Large intestine (tissue), 12 donors: ENCODE measurements at places on chromosomes 2 and 18.

DNA sequence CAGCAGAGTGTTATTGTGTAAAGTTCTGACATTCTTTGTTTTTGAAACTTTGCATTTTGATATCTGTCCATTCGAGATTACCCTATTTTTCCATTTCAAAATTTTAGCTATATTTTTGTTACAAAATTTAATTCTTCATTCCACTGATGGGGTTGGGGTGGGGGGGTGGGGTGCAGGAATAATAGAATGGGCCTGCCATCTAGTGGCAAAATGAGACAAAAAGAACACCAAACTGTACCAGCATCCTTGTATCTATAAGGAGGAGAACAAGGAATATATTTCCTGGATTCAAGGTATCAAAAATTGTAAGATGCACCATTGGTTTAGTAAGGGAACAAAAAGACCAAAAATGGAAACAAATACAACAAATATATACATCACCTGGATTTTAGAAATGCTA, 27.9 kb upstream of the TTR start:
- no peak for DNase-seq

DNA sequence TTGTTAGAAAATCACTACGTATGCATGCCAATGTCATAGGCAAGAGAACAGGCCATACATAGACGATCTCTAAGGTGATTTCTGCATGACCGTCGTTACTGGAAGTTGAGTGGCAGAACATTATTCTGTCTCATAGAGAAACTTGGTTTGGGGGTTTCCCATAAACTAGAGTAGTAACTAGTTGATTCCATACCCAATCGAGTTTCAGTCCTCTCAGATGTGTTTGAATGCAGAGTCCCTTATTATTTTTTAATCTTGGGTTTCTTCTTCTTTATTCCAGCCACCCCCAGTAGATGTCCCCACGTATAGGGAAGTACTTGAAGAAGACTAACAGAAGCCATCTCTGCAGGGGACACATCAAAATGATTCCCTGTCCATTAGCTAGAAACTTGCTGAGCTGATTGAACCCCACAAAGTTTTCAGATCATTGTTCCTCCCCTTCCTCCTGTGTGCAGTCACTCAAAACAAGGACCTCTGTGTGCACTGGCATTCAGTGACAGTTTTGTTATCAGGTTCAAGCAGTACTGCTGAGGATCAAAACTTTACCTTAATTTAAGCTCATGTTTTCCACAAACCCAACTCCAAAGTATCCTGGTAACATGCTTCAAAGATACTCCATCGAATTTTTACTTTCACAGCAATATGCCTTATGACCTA, 68.4 kb upstream of the CDCA7 start:
- no peak for DNase-seq

GRCh38 chr2:85459771-85460170, 41.3 kb downstream of the SH2D6 start:
- DNase-seq: no peak

- no peak for DNase-seq
Measured at GRCh38 chr2:227720680-227721079, 2.9 kb upstream of the SLC19A3 start.

DNA sequence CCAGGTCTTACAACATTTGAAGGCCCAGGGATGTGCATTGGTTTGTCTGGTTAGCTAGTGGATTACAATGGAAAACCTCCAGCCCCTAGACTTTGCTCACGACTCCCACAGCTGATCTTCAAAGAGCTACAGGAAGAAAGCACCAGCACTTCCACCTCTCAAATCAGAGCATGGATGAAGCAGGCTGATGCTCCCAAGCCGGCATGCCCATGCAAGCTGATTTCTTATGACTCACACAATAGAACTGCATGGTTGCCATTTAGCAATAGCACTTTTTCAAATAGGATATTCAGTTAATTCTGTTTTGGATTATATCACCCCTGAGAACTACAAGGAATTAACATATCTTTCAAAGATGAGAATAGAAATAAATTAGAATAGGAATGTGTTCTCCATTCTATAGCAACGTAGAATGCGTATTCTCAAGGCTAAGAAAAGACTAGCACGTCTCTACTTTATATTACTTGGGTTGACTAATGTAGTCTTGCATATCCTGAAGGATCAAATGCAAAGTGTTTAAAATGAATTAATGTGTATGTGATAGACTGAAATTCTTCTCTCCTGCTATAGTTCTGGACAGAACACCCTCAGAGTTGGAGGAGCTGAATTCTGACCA, 292.4 kb downstream of the TRIB2 start:
- no peak for DNase-seq

DNA sequence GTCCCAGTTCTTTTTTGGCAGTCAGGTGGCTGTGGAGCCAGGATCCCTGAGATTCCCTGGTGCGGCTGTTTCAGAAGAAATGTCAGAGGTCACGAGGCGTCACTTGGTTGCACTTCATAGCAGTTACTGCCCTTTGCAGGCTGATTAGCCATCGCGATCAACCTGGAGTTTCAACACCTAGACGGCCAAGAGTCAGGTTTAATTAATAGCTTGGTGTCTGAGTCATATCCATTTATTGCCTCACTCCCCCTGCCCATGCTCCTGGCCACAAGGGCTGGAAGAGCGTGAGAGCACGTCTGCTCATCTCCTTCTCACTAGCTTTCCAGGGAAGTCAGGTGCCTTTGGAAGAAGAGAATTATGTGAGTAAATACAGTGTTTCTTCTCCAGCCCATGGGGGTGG, 552.3 kb downstream of the TSN start:
- DNase-seq: peak; percentile 93

- no peak for DNase-seq
Measured at GRCh38 chr2:69241664-69242514, 145.1 kb downstream of the GFPT1 start.

GRCh38 chr2:210287301-210287700, 27.7 kb downstream of the MYL1 start:
- DNase-seq: no peak

DNA sequence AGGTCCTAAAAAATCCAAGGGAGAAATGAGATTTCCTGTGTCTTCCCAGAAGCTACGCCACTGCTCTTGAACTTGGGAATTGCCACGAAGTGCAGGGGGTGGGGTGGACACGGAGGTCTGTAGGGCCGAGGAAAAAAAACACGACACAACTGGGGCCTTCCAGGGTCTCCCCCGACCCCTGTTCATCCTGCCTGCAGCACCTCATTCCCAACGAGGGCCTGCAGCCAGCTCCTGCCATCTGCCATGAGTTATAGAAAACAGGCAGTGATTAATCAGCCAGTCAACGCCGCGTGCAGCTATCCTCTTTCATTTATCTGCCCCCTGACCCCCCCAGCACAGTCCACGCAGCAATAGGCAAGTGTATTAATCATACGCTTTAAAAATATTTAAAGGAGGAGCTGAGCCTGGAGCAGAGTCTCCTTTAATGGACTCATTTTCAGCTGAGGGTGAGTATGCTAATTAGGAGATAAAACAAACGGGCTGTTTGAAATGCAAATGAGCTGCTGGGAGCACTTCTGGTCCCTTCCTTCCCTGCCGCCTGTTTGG, 209.9 kb downstream of the TFCP2L1 start:
- DNase-seq: peak; percentile 41

DNA sequence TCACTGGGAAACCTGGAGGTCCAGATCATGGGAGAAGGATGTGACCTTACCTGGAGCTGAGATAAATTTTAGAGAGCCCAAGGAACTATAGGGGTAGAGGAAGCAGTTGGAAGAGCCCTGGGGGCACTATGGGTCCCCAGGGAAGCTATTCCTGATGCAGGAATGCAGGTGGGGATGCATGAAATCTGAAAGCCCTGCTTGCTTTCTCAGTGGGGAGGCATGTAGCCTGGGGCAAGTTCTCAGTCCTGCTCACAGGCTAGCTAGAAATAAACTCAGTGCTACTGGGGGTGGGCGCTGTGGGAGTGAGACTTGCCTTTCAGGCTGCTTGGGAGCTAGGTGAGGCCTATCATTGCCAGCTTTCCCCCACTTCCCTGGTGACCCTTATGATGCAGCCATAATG, 499.7 kb downstream of the PTH2R start:
- DNase-seq: no peak

DNA sequence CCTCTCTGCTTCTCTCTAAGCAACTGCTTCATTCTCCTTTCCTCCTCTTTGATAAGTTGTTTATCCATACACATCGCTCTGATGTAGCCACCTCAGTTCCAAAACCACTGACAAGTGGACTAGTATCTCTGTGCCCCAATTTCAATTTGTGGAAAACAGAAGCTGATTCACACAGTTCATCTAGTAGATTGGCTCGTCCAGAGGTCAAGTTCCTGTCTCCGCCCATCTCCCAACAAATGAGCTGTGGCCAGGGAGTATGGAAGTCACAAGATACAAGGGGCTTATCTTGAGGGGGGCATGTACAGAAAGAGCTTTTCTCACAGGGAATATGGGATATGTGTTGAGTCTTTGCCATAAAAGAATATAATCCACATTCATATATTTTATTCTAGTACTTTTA, 17.7 kb upstream of the CHN1 start:
- no peak for DNase-seq

GRCh38 chr2:102186791-102187495, at the start of gene IL1RL2:
IL1RL2 (plus strand) TSS chr2:102187023; CDS start chr2:102187868, 845 bp downstream.
- DNase-seq: no peak

- DNase-seq: no peak
Measured at GRCh38 chr2:65345631-65346030, 86.8 kb downstream of the SPRED2 start.

- DNase-seq: peak; percentile 77
Measured at GRCh38 chr2:235468978-235469655, 24.7 kb upstream of the AGAP1 start.
